H1 (cell line): ENCODE measurements at places on chromosomes 7 and 10. TPM values are rescaled to one million over a fixed set of nuclear protein-coding genes. Genes with fewer than 3 reads are reported as not detected.

- no peaks in the 10 kb centered on the region for H3K36me3 ChIP-seq
- H3K27ac ChIP-seq: no peak overlapping the region
- no peak overlapping the region for H3K4me3 ChIP-seq
- H3K27me3 ChIP-seq: no peaks in the 10 kb centered on the region
Measured at GRCh38 chr7:139619367-139619657, 95.8 kb downstream of the CLEC2L start.

DNA sequence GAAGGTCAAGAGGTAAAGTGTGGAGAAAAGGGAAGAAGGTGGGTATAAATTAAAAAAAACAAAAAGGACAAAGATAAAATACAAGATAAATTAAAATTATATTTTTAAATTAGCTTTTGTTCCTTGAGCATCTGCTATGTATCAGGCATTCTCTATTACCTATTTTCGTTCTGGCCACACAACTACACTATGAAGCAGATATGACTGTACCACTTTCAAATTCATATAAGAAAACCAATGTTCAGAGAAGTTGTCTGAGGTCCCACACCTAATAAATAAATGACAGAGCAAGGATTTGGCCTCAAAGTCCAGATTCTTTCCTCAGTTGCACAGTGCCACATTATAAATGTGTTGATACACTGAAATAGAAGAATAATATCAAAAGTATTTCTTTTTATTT, 103.8 kb upstream of the PCDH15 start:
- H3K27ac ChIP-seq: no peak overlapping the region
- DNase-seq: no peak
- H3K27me3 ChIP-seq: no peaks in the 10 kb centered on the region
- no peak overlapping the region for H3K4me3 ChIP-seq
- H3K36me3 ChIP-seq: no peaks in the 10 kb centered on the region

DNA sequence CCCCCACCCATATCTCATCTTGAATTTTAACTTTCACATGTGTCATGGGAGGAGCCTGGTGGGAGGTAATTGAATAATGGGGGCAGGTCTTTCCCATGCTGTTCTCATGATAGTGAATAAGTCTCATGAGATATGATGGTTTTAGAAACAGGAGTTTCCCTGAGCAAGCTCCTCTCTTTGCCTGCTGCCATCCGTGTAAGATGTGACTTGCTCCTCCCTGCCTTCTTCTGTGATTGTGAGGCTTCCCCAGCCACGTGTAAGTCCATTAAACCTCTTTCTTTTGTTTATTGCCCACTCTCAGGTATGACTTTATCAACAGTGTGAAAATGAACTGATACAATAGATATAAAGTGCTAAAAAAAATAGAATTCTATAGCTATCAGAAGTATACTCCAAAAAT, 168.8 kb downstream of the CXCL12 start:
- H3K27me3 ChIP-seq: no peaks in the 10 kb centered on the region
- no peaks in the 10 kb centered on the region for H3K4me1 ChIP-seq
- no peak overlapping the region for H3K4me3 ChIP-seq
- H3K27ac ChIP-seq: no peak overlapping the region
- no peaks in the 10 kb centered on the region for H3K36me3 ChIP-seq

- H3K27me3 ChIP-seq: peaks cover 21% of the 10 kb centered on the region
- H3K36me3 ChIP-seq: peaks cover 25% of the 10 kb centered on the region
- no peak within 1 kb of the TSS for H3K27ac ChIP-seq
- no peak for DNase-seq
- H3K4me1 ChIP-seq: peaks cover 6% of the 10 kb centered on the region
- H3K4me3 ChIP-seq: peak within 1 kb of the TSS; percentile 85
Measured at GRCh38 chr7:150341263-150342120, at the start of gene RARRES2. TSS of gene RARRES2 (minus strand) at chr7:150341629. CDS start at chr7:150340609, 1,020 bp downstream.

Gene OLAH
- total RNA-seq: not detected in 2 replicates
